ENCODE measurements at places on chromosomes 12 and 14.

GRCh38 chr12:58967561-58967960, 47.3 kb upstream of the LRIG3 start:
- DNase-seq: no peak

DNA sequence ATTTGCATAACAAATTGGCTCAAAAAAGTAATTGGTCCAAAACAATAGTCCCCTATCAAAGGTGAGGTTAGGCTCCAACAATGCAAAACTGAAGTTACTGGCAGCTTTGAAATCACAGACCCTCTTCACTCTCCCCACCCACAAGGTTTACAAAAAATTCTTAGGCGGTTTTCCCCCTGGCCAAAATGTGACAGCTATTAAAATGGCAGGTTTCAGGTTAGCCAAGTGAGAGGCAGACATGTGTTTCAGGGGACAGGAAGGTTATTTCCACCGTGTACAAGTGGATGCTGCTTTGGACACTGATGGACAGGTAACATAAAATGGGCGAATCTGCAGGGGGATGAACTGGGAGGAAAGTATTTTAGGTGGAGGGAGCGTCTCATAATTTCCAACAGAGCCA, 888 bp upstream of the SPIC start:
- no peak for DNase-seq

DNA sequence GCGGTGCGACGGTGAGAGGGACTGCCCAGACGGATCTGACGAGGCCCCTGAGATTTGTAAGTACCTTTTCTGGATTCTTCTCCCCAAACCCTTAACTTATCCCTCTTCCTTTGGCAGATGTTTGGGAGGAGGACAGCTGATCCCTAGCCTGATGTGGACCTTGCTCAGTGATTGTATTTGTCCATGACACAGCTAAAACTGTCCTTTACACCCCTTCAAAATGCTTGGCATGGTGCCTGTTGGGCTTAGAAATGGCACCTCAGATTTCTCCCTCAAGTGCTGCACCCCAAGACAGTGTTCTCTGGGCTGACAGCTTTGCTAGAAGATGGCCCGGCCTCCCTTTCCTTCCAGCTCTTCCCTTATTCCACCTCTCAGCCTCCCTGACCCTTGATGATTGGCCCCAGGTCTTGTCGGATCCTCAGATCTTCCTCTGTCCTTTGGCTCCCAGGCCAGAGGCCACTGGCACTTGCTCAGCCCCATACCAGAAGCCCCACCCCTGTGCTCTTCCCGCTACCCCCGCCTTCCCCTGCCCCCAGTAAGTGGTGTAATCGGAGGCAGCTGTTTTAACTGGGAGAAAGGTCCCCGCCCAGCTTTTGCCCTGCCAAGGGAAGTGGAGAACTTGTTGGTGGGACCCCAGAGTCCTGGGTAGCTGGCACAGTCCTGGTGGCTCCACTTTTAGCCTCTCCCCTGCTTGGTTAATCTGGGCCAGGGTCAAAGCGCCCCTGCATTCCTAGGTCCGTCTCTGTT, 8.7 kb downstream of the LRP1-AS start:
- DNase-seq: peak; percentile 81

GRCh38 chr12:118467641-118468305, 91.4 kb downstream of the SUDS3 start:
- no peak for DNase-seq

GRCh38 chr12:43370263-43370662, 181.7 kb downstream of the ADAMTS20 start:
- DNase-seq: no peak

- no peak for DNase-seq
Observed at GRCh38 chr14:74508292-74508731, 14.7 kb downstream of the ISCA2 start.

DNA sequence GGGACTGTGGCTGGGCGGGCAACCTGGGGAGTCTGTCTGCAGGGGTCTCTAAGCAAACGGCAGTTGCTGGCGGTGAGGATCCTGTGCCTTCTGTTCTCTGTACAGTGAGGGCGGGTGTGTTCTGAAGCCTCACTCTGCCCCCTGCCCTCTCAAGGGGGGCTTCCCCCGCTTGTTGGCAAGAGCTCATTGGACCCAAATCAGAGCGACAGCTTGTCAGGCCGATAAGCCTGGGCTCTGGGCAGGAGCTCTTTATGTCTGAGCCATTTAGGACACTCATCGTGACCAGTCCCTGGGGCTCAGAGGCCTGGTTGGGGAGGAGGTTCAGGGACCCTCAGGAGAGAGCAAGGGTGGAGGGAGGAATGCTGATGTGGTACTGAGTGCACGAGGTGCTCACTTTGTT, 136.0 kb downstream of the TSPAN9 start:
- no peak for DNase-seq

DNA sequence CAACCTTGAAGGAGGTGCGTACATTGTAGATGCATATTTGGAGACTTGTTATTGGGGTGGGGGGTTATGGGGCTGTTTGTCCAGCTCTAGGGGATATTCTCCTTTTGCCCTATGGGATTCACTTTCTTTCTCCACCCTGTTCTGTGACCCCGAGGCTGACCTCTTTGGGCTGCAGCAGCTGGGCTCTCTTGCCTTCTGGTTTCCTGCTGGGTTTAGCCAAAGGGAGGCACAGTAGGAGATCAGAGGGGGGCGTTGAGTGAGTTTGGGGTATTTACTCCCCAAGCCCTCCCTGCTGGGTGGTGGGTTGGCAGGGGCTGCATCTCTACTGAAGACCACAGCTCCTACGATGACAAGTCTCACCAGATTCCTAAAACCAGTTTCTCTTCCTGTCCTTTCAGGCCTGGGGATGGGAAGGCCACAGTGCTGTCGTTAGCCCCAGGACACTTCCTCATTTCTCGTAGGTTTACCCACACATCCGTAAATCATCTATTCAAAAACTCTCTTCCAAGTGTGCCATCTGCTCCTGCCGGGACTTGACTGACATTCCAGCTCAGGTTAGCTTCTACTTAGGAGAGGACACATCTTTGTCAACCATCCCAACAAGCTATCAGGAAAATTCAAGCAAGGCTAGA, 127.1 kb downstream of the TMEM30B start:
- DNase-seq: peak; percentile 18

DNA sequence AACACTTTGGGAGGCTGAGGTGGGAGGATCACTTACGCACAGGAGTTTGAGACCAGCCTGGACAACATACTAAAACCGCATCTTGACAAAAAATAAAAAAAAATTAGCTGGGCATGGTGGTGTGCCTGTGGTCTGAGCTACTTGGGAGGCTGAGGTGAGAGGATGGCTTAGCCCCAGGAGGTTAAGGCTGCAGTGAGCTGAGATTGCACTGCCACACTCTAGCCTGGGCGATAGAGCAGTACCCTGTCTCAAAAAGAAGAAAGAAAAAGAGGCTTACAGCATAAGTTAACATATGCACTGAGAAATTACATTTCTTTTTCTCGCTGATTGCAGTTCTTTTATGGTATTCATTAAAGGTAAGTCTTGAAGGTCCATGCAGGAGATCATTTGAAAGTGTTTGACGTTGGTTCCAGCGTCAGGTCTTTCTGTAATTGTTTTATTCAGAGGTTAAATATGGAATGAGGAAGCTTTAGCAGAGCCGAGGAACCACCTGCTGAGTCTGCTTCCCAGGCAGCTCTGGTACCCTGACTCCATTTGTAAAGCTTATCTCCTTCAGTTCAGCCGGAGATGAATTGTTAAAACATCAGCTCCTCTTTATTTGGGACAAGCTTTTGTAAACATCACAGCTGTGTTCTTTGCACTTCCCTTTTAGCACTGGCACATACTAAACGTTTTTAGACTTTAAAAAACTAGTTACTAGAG, 18.5 kb downstream of the SFSWAP start:
- DNase-seq: no peak

DNA sequence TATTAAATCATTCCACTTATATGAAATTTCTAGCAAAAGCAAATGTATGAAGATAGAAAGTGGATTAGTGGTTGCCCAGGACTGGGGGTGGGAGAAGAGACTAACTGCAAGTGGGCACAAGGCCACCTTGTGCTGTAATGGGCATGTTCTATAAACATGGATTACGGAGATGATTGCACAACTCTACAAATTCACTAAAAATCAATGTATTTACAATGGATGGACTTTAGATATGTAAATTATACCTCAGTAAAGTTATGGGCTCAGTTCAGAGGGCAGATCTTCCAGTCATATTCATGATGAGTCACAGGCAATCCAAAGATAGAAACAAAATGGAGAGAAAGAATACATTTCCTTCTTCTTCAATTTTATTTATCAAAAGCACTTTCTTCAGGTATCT, 173.9 kb downstream of the NDUFA12 start:
- no peak for DNase-seq

GRCh38 chr12:128609861-128610260, 213.9 kb downstream of the SLC15A4 start:
- DNase-seq: no peak

DNA sequence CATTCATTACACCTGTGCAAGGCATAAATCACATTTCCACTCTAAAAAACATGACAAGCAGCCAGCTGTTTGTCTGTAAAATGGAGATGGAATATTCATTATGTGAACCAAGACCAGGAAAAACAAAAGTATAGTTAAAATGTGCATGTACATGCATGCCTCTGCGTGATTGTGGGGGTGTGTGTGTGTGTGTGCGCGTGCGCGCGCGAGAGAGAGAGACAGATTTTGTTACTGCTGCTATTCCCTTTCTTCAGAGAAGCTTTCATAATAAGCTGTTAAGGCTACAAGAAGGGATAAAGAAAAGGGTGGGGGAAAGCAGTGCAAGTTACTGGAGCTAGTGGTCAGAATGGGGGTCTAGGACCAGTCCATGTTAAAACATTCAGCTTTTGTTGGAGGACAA, 430.3 kb downstream of the NAV3 start:
- DNase-seq: no peak

GRCh38 chr12:31880340-31880739, 78.9 kb upstream of the RESF1 start:
- DNase-seq: no peak

DNA sequence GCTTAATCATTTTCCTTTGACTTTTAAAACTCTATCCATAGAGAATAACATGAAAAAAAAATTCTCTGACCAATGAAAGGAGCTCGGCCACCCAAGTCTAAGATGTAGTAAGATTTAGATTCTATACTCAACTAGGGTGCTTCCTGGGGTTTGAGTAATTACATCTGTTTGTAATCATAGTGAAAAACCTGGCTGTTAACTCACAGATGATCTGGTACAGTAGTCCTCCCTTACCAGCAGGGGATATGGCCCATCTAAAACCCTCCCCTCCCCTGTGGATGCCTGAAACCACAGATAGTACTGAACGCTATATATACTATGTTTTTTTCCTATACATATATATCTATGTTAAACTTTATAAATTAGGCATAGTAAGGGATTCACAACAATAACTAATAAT, 89.2 kb downstream of the DAAM1 start:
- DNase-seq: no peak

Measured in inflammatory macrophage treated with lipopolysaccharide for 1 hour (primary cell).